HFFc6 (cell line): ENCODE measurements at places on chromosomes 7 and 10.
A peak's percentile ranks its signal among the peaks of the same experiment; 100 is the strongest.

- no peak for DNase-seq
- H3K27me3 ChIP-seq: no peaks in the 10 kb centered on the region; the same call in 1 of the 2 replicates
- H3K4me3 ChIP-seq: peak overlapping the region; percentile 78
- H3K27ac ChIP-seq: peak overlapping the region; percentile 85
- no peaks in the 10 kb centered on the region for H3K36me3 ChIP-seq
Observed at GRCh38 chr7:17626235-17626634, 314.1 kb downstream of the SNX13 start.

GRCh38 chr10:3222068-3222467 is 49.5 kb upstream of the PITRM1 start:
- H3K4me1 ChIP-seq: peaks cover 26% of the 10 kb centered on the region
- H3K27me3 ChIP-seq: no peaks in the 10 kb centered on the region; the same call in none of the 2 replicates
- no peak overlapping the region for H3K4me3 ChIP-seq
- no peak for DNase-seq
- H3K27ac ChIP-seq: no peak overlapping the region
- peaks cover 9% of the 10 kb centered on the region; the same call in 1 of the 2 replicates for H3K36me3 ChIP-seq

DNA sequence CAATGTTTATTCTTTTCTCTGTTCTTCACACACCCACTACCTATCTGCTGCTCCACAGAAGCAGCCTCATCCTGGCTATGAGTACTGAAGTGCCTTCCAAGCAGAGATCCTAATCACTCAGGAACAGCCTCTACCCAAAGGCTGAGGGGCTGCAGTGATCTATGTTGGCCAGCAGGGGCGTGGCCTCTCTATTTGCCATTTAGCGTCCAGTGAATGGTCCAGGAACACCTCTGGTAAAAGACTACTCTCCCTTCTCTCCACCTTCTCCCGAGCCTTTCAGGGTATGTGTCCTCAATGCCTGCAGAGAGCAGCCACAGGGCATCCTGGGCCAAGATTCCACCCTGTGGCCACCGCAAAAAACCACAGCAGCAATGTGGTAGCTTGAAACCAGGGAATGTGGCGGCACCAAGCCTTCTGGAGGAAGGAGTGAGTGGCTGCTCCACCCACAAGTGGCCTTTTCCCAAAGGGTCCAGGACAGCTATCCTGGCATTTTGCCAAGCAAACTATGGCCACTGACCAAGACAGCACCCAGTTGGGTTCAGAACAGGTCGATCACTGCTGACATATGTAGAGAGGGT is 70.9 kb downstream of the SYPL1 start:
- no peak overlapping the region for H3K27ac ChIP-seq
- peak; percentile 39 for DNase-seq
- H3K4me1 ChIP-seq: peaks cover 59% of the 10 kb centered on the region
- H3K27me3 ChIP-seq: peaks cover 5% of the 10 kb centered on the region
- no peak overlapping the region for H3K4me3 ChIP-seq

DNA sequence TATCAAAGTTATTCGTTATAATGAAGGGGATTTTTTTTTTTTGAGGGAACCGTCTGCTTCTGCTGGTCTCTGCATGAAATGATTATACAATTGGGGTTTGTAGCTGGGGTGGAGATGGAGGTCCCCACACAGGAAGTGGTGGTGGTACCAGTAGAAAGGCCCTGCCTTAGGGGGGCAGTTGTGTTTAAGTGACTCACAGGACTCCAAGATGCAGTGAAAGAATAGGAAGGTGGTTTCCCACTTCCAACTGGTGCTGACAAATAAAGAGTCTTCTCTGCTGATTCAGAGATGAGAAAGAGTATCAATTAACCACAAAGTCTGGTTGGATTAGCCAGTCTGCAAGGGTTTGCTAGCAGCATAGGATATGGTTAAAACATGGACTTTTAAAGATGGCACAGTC is 376.0 kb downstream of the SORCS3 start:
- no peak overlapping the region for H3K27ac ChIP-seq
- no peak overlapping the region for H3K4me3 ChIP-seq
- H3K36me3 ChIP-seq: no peaks in the 10 kb centered on the region
- no peaks in the 10 kb centered on the region for H3K27me3 ChIP-seq
- H3K4me1 ChIP-seq: no peaks in the 10 kb centered on the region

DNA sequence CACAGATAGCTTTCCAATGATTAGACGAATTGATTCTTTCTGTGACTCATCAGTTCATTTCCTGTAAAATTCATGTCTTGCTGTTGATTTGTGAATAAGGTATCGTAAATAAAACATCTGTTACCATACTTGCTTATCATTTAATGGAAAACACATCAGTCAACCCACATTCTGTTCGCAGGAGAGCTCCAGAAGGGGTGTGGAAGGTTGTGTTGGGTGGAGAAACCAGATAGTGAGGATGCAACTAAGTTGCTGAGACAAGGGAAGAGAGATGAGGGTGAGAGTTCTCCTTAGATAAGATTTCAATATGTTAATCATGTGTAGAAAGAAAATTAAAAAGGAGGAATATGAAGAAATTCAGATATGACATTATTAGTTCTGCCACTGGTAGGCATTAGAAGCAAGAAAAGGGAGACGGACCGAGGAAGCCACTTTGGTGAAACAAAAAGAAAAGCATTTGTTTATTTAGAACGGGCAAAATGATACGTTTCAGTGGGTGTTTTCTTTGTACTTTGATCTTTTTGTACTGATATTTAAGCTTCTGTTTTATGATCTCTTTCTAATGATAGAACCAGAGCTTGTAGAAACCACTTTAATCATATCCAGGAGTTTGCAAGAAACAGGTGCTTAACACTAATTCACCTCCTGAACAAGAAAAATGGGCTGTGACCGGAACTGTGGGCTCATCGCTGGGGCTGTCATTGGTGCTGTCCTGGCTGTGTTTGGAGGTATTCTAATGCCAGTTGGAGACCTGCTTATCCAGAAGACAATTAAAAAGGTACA is 7.8 kb downstream of the CD36 start:
- H3K27me3 ChIP-seq: no peaks in the 10 kb centered on the region; the same call in 1 of the 2 replicates
- H3K4me1 ChIP-seq: peaks cover 40% of the 10 kb centered on the region
- no peak for DNase-seq
- no peak overlapping the region for H3K27ac ChIP-seq
- H3K4me3 ChIP-seq: no peak overlapping the region
- no peaks in the 10 kb centered on the region for H3K36me3 ChIP-seq

DNA sequence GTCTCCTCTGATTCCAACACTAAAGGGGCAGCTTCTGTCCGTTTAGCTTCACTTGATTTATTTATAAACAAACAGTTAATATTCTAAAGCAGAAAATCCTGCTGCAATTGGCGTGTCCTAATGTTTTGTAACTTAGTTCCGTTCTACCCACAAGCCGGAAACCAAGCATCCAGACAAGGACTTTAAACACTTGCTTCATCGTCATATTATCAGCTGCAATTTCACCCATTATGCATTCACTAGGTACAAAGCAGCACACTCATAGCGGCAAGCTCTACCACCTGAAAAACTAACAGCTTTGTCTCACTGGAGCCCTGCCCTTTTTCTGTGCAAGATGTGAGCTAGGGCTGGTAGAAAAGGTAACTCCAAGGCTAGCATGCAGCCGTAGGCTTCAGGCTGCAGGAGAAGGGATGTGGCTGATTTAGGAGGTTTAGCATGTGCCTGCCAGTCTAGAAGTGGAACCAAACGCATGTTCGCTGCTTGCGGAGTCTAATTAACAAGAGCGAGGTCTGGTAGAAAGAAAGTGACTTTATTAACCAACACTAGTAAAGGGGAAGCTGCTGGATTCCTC is 43.7 kb upstream of the BPGM start:
- peaks cover 46% of the 10 kb centered on the region for H3K4me1 ChIP-seq
- no peak for DNase-seq
- H3K36me3 ChIP-seq: peaks cover 10% of the 10 kb centered on the region
- peak overlapping the region; percentile 64; the same call in 1 of the 2 replicates for H3K4me3 ChIP-seq
- H3K27ac ChIP-seq: peak overlapping the region; percentile 55; the same call in 1 of the 2 replicates
